ENCODE measurements at places on chromosomes 1 and 21.

GRCh38 chr1:103525607-103526507 is at the start of gene RNPC3:
RNPC3 (plus strand) TSS chr1:103525699; CDS start chr1:103526071, 372 bp downstream.
- peak; percentile 94 for DNase-seq

GRCh38 chr1:43199093-43199726 is 27.1 kb downstream of the CFAP57 start:
- DNase-seq: no peak

DNA sequence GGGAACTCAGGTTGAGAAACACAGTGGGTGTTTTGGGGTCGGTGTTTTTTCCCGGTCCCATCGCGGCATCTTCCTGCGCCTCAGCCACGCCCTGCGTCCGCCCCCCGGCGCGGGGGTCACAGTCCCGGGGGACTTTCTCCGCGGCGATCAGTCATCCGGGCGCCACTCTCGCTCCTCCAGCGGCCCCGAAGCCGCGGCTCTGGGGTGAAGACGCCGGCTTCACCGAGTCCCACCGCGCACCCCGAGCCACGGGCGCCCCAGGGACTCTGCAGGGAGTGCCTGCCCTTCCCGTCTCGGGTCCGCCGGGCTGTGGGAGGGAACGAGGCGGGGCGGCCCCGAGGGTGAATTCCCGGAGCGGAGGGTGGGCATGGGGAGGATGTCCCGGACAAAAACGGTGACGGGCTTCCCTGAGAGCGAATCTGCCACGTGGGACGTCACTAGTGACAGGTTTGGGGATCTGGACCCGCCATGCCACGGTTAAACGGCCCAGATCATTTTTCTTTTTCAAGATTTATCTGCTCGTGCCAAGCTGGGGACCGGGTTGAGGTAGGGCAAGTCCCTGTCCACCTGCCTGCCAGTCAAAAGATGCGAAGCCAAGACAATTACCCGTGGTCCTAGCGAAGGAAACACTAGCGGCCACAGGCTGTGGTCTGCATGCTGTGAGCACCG is 717 bp upstream of the BATF3 start:
- DNase-seq: no peak

DNA sequence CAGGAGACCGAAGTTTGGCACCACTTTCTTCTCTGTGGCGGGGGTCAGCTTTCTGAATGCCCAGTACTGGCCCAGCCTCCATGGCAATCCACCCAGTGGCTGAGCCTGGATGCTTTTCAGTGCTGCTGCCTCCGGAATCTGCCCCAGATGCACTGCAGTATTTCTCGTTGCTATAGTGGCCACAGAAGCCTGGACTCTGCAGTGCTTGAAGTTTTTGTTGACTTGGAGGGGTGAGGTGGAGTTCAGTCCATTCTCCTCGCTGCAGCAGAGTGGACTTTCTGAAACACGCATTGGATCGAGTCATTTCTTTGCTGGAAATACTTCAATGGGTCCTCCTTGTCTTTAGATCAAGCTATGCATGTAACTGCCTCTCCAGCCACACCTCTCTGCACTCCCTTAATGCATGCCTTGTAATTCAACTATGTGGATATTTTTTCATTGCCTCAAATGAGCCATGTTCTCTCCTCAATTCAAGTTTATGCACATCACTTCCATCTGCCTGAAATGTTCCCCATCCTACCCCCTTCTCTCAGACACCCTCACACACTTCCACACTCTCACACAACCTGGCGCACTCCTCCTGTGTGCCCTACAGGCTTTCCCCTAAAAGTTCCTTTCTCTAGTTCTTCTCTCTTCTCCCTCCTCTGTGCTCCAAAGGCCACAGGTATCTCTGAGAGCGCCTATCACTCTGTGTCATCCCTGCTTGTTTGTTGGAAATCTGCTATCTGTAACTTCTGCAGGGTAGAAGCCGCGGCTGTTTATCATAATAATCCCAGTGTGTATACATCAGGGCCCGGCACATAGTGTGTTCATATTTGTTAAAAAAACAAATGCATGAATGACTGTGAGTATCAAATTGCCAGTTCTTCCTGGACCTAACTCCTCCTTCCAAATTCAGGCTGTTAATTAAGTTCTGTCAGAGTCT is 16.5 kb downstream of the ADAM30 start:
- DNase-seq: peak; percentile 36

DNA sequence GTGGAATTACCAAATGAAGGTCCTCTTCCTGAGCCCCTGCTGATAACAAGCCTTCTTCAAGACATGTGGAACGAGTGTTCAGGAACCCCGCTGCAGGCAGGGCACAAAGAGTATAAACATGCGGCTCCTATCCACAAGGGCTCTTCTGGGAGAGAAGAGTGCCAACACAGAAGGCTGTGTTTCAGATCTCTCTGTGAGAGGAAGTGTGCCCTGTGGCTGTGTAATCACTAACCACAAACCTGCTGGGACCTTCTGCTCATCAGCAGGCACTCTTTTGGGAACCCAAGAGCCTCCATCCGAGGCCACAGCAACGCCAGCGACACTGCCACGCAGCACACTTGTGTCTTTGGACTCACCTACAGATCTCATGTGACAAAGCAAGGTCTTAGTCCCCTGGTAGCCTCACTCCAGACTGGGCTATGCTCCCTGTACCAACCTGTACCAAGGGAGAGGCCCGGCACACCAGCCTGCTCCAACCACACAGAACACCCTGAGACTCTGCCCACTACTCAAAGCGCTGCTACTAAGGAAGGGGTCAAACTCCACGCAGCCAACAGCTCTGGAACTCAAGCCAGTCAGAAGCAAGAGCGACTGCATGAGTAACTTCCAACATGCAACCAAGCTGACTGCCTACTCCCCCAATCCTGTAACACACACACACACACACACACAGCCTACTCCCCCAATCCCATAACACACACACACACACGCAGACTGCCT is 7.8 kb downstream of the PTTG1IP start:
- DNase-seq: no peak

DNA sequence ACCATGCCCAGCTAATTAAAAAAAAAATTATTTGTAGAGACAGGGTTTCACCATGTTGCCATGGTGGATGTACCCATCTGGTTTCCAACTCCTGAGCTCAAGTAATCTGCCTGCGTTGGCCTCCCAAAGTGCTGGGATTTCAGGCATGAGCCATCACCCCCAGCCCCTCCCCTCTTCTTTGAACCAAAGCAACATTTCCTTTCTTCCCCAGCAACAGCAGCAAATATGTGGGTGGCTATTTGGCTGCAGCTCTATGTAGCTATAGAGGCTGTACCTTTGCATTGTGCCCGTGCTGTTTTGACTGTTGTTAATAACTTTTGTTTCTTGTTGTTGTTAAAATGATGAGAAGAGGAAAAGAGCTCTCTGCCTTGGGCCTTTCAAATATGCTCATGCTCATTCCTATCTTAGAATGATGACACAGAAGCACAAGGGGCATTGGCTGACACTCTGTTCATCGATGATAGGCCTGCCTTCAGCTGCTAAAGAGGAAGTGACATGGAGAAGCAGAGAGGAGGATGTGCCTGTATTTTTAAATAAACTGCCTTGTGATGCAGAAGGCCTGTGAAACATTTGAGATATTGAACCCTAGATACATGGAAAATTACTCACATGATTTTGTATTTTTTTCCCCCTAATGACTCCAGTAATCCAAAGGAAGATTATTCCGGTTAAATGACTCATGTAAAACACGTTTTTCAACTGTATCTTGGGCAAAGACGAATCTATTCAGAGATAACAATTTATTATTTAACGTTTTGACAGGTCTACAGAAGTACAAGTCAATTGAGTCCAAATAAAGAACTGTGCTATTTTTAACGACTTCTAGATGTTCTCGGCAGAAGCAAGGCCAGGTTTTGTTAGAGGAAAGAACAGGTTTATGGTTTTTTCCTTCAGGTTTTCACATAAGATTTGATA is 20.5 kb upstream of the XPR1 start:
- peak; percentile 18 for DNase-seq

All from midbrain (tissue), 1 donor.